Stimulated activated CD4-positive, alpha-beta T cell treated with anti-CD3 and anti-CD28 coated beads, Interleukin-2, amount 100 ng/mL, for 48 hours (primary cell): ENCODE measurements at places on chromosomes 2 and 18.

DNA sequence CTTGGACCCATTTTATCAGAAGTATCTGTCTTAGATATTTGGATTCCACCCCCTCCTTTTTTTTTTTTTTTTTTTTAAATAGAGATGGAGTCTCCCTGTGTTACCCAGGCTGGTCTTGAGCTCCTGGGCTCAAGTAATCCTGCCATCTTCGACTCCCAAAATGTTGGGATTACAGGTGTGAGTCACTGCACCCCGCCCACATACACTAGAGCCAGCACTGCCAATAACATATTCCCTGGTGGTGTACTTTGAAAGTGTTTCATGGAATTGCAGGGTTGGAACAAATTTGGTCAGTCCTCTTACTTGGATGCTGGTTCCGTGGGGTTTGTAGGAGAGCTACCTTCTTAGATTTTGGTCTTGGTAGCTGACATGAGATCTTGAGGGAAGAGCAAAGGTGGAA, 15.0 kb downstream of the PDCL3 start:
- DNase-seq = no peak

DNA sequence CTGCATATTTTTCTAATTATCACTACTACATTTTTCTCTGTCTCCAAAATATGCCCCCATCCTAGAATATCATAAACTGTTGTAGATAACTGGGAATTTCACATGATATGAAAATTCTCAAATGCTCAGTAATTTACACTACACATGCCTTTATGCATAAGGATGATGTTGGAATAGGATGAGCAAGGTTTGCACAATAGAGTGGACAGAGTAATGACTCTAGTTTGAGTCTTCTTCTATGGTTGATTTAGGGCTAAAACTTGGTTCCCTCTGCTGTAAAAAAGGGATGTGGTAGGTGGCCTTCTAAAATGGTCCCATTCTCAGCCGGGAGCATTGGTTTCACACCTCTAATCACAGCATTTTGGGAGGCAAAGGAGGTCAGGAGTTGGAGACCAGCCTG, 129.9 kb downstream of the BCL11A start:
- DNase-seq = no peak

- no peak for DNase-seq
Measured at GRCh38 chr2:140085674-140086073, 1305.5 kb upstream of the NXPH2 start.

DNA sequence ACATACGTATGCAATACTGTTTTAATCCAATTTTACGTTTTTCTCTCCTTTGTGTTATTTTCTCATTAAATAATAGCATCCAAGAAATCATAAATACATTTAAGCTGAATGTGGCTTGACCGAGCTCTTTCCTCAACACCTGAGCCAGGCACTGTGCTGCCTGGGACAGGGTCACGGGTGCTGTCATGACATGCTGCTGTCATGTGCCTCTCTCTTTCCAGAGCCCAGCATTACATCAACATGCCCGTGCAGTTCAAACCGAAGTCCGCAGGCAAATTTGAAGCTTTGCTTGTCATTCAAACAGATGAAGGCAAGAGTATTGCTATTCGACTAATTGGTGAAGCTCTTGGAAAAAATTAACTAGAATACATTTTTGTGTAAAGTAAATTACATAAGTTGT, 94.1 kb upstream of the LDLRAD4 start:
- no peak for DNase-seq

GRCh38 chr2:195570329-195570728, 86.7 kb upstream of the SLC39A10 start:
- DNase-seq = no peak

- no peak for DNase-seq
Measured at GRCh38 chr2:239201531-239201876, 199.3 kb downstream of the HDAC4 start.

- no peak for DNase-seq
Measured at GRCh38 chr2:105487142-105488069, 88.6 kb upstream of the FHL2 start.

GRCh38 chr2:9952286-9952737, 819 bp downstream of the GRHL1 start:
- no peak for DNase-seq

DNA sequence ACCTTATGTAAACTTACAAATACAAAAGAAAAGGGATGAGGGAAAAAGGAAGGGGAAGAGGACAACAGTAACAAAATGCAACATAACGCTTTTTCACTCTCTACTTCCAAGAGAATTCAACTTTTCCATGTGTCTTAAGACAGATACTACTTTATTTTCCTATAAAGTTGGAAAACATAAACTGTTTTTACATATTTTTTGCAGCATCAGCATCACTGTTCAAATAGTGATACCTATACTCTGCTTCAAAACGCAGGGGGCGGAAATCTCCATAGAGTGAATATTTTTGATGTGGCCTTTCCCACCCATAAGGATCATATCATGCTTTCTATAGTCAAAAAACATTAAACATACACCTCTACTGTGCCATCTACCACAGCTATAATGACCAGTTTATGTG, 77.5 kb downstream of the BAZ2B start:
- no peak for DNase-seq

DNA sequence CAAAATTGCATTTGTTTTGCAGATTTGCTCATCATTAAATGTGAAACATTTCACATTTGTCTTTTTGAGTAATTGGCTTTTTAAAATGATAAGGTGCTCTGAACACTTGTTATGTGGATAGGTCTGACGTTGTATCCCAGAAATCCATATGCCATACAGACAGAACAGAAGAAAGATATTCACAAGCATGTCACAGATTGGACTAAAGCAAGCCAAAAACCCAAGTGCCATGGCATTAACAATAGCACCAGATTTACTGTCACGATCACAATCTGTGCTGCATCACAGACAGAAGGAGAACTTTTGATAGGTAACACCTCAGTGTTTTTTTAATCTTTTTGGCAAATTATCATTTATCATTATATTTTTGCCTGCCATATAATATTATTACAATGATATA, 272.6 kb downstream of the ARHGAP15 start:
- no peak for DNase-seq

GRCh38 chr18:75255094-75255493, 44.5 kb downstream of the TSHZ1 start:
- no peak for DNase-seq

- DNase-seq = peak; percentile 92
Measured at GRCh38 chr2:99559075-99559662, 69.4 kb upstream of the REV1 start.

DNA sequence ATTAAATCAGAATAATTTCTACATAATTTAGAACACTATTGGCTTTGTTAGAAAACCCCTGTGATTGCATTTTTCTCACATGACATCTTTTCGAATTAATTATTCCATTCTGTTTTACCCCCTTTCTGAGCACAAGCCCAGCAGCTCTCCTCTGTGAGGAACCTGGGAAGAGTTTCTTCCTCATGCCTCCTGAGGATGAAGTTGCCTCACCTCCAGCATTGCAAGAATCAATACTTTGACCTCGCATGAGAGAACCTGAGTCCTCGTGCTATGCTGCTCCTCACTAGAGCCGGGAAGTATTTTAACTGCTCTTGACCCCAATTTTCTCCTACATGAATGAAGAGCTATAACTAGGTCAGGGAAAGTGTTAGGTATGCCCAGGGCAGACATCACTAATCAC, 77.1 kb upstream of the RAPH1 start:
- no peak for DNase-seq
